ENCODE measurements at places on chromosomes 7 and 10. TPM values are rescaled to one million over a fixed set of nuclear protein-coding genes. Genes with fewer than 3 reads are reported as not detected.

Gene TMEM254
- total RNA-seq, result 9.2 TPM

Gene SLC39A12
- total RNA-seq, result not detected

DNA sequence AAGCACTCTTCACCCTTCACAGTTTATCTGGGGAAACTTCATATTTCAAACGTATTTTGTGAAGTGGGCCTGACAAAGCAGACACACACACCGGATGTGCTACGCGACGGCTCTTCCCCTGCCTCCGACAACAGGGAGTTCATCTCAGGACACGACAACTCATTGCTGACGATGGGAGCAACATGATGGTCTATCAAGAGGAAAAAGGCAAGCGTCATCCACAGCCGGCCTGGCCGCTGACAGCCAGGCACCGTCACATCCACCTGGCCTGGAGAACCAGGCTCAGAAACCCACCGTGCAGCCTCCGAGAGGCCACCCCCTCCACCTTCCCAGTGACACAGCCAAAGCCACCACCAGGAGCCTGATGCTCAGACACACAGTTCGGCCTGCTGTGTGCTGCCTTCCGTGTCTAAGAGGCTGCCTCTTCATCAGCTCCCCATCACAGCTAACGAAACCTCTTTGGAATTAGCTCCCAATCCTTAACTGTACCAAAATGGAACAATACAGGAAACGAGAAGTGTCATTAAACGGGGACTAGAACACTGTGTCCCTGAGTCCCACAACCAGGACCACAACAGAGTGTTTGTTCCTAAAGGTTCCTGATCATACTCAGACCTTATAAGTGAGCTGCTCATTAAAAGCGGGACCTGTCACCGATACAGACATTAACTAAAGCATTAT lies 76.7 kb downstream of the SFMBT2 start:
- no peak for DNase-seq
- H3K36me3 ChIP-seq, result peaks cover 6% of the 10 kb centered on the region
- H3K27me3 ChIP-seq, result no peaks in the 10 kb centered on the region

DNA sequence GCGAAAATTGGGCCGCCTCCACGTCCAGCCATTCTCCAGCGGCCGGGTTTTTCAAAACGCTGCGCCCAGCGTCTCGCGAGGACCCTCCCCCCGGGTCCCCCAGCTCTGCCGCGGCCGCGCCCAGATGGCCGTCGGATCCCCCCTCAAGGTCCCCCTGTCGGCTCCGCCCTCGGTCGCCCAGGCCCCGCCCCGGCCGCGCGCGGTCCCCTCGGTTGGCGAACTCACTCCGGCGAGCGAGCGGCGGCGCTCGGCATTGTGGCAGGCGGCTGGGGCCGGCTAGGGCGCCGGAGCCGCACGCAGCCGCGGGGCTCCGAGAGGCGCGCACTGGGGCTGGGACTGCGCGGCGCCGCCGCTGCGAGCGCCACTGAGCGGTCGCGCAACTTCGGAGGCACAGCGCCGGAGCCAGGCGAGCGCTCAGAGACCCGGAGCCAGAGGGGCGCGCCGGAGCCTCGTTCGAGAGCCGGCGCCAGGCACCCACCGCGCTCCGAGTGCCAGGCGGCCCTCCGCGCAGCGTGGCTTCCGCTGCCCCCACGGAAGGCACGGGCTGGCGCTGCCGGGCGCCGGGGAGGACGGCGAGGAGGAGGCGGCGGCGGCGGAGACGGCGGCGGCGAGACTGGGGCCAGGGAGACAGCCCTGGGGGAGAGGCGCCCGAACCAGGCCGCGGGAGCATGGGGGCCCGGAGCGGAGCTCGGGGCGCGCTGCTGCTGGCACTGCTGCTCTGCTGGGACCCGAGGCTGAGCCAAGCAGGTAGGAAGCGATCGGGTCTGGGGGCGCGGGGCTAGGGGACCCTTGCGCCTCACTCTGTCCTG lies at the start of gene UNC5B:
UNC5B (plus strand) TSS at position 253 of the 809 bp plus-strand sequence; CDS start at position 669, 416 bp downstream.
- peaks cover 60% of the 10 kb centered on the region for H3K4me1 ChIP-seq
- H3K4me3 ChIP-seq, result peak within 1 kb of the TSS; percentile 74
- peak; percentile 93 for DNase-seq
- no peaks in the 10 kb centered on the region for H3K36me3 ChIP-seq

DNA sequence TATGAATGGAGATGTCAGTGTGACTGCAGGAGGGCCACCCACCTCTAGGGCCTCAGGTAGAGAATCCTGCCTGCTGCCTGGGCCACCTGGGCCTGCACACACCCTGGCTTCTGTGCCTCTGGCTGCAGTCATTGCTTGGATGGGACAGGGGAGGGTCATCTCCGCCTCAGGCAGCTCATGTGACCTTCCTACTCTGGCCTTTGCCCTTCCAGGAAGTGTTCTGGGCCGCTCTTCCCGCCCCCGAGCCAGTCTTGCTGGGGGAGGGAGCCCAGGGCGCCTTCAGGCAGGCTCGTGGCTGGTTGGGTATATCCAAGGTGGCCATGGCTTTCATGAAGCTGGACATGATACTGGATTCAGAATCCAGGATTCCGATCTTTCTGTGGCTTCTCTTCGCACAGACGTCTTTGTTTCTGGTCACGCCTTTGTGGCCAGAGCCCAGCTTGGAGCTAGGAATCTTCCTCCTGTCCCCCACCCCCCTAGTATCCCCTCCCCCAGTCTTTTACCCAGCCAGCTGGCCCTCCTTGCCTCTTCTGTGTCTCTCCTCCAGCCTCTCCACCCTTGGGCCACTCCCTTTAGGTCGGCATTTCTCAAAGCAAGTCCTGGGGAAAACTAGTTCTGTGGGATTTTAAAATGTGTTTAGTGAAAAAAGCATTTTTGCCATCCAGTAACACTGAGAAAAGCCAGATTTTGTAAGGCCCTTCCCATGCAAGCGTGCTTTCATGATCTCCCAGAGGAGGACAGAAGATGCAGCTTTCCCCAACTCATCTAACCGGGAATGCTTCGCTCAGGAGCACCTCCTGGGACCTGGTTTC lies 119.6 kb downstream of the ZMIZ1 start:
- H3K36me3 ChIP-seq, result peaks cover 14% of the 10 kb centered on the region
- H3K4me3 ChIP-seq, result no peak overlapping the region
- no peaks in the 10 kb centered on the region for H3K27me3 ChIP-seq

DNA sequence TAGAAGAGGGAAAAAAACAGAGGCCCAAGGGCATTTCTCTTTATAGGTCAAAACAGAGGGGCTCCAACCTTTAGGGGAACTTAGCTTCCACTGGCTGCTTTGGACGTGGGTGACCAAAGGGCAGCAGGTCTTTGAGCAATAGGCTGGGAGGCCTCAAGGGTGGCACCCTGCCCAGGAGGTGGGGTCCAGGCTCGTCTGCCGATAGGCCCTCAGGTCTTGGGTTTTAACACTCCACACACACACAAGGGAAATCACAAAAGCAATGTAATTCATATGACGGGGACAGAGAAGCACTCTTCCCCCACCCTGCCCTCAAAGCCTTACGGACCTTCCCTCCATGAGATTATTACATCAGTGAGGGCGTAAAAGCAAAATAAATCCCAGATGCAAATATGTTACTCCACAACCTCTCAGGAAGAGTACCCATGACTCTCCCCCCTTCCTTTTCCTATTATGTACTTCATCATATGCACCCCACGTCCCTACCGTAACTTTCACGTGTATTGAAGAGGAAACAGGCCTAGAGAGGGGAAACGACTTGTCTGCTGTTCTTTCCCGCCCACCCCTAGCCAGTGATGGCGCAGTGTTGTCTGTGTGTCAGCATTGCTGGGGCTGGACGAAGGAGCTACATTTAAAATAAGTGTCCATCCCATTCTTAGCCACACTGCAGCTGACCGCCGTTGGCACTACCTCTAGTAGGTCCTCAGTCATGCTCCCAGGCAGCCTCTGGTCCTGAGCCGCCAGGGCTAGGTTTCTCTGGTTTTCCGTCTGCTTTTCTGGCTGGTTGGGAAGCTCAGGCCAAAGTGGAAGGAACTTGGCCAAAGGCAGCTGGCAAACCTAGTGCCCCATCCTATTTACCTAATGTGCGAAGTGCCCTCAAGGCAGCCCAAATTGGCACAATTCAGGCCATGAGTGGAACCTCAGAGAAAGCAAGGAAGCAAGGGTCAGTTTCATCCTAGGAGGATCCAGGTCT lies 2.1 kb downstream of the PCBD1 start:
- H3K4me3 ChIP-seq, result no peak overlapping the region
- H3K36me3 ChIP-seq, result peaks cover 38% of the 10 kb centered on the region
- DNase-seq, result no peak
- H3K4me1 ChIP-seq, result peaks cover 41% of the 10 kb centered on the region
- H3K27me3 ChIP-seq, result no peaks in the 10 kb centered on the region

DNA sequence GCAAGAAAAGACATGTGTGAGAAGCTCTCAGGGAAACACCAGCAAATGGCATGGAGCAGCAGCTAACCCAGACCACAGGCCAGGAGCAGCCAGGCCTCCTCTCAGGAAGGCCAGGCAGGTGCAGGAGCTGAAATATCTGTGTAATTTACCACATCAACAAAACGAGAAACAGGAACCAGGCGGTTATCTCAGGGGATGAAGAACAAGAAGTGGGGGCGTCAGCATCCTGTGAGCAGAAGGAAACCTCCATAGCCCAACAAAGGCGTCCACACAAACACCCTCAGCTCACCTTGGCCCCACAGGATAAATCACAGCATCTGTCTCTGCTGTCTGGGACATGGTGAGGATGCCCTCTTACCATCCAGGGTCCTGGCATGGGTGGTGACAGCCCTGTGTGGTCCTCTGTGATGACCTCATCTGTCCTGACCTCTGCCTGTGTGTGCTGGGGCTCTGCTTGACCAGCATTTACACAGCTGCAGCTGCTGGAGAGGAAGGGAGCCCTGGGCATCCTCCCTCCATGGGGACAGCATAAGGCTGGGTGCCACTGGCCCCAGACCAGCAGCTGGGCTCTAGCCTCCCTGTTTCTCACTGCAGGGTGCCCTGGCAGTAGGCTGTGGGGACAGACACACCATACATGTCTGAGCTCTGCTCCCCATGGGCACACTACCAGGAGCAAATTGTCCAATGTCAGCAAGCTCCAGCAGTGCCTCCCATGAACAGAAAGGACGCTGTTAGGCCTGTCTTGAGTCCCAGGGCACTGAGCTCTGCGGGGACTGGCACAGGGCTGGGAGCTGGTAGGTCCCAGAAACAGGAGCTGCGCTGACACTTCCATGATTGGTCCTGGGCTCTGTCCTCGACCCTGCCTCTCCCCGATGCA lies 34.6 kb downstream of the ANXA8 start:
- no peaks in the 10 kb centered on the region for H3K4me1 ChIP-seq
- H3K27me3 ChIP-seq, result peaks cover 12% of the 10 kb centered on the region
- H3K36me3 ChIP-seq, result no peaks in the 10 kb centered on the region
- DNase-seq, result no peak

GRCh38 chr7:154364170-154364569 lies 312.0 kb downstream of the DPP6 start:
- no peak overlapping the region for H3K27ac ChIP-seq
- no peak overlapping the region for H3K4me3 ChIP-seq
- H3K4me1 ChIP-seq, result no peaks in the 10 kb centered on the region
- H3K27me3 ChIP-seq, result no peaks in the 10 kb centered on the region
- no peak for DNase-seq

Gene TDRD1
- total RNA-seq, result 1.9 TPM

DNA sequence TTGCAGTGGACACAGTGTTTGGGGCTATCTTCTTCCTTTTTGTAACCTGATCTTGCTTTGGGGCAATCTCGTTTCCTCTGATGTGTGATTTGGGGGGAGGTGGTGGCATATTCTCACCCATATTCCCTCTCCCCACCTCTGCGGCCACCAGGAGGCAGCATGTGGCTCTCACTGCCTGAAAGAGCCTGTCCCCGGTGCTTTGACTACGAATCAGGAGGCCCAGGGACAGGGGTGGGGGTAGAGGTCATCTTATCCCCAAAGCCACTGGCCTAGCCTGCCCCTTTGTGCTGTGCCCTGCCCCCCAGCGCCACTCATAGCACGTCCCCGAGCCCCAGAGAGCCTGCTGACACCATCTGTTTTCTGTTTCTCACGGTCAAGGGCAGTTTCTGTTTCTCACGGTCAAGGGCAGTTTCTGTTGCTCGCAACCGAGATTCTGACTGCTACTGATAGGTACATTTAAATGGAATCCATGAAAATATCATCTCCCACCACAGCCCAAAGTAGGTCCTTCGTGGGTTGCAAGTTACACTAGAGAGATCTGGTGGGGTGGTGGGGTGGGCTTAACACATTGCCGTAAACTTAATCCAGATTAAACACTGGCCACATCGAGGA lies 28.2 kb downstream of the PHYH start:
- H3K27ac ChIP-seq, result peak overlapping the region; percentile 51
- H3K4me1 ChIP-seq, result peaks cover 15% of the 10 kb centered on the region
- peak; percentile 22 for DNase-seq

Gene C10orf88
- total RNA-seq, result 5.6 TPM

- DNase-seq, result no peak
- H3K4me3 ChIP-seq, result peak overlapping the region; percentile 84
- H3K27me3 ChIP-seq, result no peaks in the 10 kb centered on the region
- H3K27ac ChIP-seq, result peak overlapping the region; percentile 91
- H3K36me3 ChIP-seq, result peaks cover 40% of the 10 kb centered on the region
- H3K4me1 ChIP-seq, result peaks cover 45% of the 10 kb centered on the region
Observed at GRCh38 chr7:56105508-56105907, 768 bp downstream of the CHCHD2 start.

DNA sequence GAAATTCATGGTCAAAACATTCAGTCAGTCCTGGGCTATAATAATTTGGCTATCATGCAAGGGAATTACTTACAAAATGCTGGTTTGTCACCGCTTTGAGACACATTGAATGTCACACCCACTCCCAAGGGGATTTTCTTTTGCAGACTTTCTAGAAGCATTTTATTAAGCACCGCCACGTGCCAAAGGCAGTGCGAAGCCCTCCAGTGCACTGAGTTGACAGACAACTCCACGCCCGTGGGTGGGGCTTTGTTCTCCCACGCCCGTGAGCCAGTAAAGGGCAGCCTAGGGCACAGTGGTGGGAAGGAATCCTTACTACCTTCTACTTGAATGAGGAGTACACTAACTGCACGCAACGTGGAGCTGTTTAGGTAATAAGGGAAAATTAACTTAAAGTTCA lies 515.8 kb downstream of the KCNMA1 start:
- no peak overlapping the region for H3K4me3 ChIP-seq
- no peaks in the 10 kb centered on the region for H3K4me1 ChIP-seq

DNA sequence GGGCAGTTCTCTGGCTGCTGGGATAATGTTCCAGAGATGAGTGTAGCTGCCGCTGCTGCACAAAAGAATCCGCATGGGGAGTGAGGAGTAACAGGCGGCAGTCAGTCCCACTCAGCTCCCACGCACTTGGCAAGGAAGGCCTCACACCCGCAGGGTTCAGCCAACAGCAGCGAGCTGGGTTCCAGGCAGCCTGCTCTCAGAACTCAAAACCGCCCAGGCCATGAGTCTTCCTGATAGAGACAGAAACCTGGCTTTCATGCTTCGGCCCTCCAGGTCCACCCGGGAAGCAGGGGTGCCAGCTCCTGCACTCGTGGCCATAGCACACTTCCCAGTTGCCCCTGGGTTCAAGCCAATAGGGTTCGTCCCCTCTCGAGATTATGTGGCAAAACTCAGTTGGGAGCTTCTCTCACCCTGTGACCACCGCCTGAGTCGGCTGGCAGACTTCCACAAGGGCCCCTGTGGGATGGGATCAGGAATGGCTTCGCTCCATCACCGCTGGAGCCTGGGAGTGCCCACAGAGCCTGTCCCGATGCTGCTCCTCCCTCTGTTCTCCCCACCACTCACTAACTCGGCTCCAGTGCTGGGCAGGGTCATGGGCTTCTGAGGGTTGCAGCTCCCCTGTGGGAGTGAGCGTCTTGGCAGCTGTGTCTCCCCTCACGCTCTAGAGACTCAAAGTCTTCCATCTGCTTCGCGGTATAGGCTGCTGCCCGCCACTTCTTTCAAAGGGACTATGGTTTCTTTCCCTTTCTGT lies 20.6 kb downstream of the CLRN3 start:
- H3K27me3 ChIP-seq, result peaks cover 42% of the 10 kb centered on the region
- no peaks in the 10 kb centered on the region for H3K36me3 ChIP-seq
- no peak overlapping the region for H3K27ac ChIP-seq
- H3K4me1 ChIP-seq, result peaks cover 15% of the 10 kb centered on the region
- no peak overlapping the region for H3K4me3 ChIP-seq
